ENCODE measurements at places on chromosomes 1 and 21. TPM values are rescaled to one million over a fixed set of nuclear protein-coding genes. Genes with fewer than 3 reads are reported as not detected.

GRCh38 chr21:41765973-41766882 is 624 bp downstream of the RIPK4 start:
- peak; percentile 31 for DNase-seq

DNA sequence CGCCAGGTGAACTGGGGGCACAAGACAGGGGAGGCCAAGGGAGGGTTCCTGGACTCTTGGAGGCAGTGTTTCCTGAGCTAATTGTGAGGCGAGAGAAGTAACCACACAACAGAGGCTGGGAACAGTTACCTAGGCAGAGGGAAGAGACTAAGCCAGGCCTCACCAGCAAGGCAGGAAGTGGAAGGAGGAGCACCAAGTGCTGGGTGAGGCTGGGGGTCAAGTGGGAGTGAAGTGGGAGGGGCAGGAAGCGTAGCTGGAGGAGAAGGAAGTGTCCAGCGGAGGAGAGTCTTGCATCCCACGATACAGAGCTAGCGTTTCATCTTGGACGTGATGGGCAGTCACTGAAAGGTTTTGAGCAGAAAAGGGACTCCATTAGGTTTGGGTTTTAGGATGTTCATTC is 48.3 kb upstream of the CAPZB start:
- no peak for DNase-seq

DNA sequence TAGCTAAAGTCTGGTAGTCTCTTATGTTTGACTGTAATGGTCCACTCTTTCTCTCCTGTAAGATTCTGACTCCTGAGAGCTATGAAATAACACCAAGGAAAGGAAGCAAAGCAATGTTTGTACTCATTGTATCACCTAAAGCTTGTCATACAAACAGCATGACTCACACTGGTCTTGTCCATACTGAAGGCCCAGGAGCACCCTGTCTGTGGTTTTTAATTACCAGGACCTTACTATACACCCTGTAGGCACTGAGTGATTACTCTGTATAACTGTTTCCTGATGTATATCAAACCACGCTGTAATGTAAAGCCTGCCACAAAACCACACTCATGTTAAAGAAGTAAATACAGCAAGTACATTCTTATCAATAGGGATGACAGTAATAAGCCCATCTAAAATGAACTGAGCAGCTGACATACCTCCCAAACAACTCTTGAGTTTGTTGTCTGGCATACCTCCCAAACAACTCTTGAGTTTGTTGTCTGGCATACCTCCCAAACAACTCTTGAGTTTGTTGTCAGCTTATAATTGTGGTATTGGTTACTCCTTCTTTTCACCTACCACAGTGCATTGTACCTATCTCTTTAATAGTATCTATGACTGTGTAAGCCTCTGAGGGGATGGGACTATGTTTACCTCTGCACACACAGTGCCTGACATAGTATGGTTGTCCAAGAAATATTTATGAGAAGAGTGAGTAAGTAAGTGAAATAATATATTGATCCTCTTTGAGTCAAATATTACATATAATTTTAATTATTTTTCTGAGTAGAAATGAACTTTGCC is 11.6 kb upstream of the TNFSF18 start:
- DNase-seq: no peak

DNA sequence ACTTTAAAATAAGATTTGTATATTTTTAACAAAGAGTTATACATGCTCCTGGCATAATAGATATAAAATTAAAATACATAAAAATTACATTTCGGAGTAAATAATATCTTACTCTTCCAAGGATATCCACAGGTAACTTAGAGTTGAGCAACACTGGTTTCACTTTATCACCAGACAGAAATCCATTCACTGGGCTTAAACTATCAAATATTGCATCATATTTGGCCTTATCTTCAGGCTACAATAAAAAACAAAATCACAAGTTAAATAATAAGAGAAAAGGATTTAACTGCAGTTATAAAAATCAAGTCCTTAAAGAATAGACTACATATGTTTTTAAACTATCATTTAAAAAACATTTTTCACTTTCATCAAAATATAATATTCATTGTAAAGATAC is 55.5 kb downstream of the EPS15 start:
- no peak for DNase-seq

GRCh38 chr1:42831273-42831672 is 14.1 kb upstream of the SVBP start:
- DNase-seq: no peak

DNA sequence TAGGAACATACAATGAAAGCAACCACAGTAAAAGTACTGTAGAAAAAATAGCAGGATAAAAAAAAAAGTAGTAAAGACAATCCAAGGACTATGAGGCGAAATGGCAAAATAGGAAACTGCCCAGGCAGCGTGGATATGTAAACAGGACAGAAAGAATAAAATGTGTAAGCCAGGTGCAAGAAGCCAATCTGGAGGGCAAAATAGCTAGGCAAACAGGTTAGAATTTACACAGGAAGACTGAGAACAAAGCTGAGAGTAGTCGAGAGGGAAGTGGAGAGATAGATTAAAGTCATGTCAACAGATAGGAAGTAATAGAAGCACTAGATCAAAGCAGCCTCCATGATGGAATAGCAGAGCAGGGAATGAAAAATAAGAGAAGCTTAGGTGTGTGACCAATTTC is 124.2 kb upstream of the B3GALT2 start:
- peak; percentile 48 for DNase-seq

DNA sequence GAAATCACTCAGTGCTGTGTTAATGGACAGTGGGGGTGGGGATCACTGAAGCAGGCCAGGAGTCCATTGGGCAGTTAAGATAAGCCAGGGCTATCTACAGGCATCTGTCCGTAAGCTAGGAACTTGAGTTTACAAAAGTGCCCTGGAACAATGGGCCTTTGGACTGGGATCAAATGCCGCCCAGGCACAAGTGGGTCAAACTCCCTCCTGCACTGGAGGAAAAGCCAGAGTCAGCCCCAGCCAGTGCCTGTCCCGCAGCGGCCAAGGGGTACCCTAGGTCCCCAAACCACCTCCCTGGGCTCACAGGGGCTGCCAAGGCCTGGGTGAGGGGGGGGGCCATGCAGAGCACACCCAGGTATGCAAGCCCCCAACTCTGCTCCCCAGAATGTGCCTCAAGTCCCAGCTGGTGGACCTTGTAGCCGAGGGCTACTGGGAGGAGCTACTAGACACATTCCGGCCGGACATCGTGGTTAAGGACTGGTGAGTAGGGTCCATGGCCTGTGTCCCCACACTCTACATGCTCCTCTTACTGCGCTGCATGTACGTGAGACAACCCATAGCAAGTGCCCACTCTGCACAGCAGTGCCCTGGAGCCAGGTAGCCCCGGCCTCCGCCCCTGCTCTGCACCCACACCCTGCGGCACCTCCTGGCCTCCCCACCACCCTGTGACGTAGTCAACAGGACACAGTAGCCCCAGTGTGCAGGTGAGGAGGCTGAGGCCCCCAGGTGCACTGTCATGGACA is 7.7 kb downstream of the FBXO6 start:
- DNase-seq: no peak

DNA sequence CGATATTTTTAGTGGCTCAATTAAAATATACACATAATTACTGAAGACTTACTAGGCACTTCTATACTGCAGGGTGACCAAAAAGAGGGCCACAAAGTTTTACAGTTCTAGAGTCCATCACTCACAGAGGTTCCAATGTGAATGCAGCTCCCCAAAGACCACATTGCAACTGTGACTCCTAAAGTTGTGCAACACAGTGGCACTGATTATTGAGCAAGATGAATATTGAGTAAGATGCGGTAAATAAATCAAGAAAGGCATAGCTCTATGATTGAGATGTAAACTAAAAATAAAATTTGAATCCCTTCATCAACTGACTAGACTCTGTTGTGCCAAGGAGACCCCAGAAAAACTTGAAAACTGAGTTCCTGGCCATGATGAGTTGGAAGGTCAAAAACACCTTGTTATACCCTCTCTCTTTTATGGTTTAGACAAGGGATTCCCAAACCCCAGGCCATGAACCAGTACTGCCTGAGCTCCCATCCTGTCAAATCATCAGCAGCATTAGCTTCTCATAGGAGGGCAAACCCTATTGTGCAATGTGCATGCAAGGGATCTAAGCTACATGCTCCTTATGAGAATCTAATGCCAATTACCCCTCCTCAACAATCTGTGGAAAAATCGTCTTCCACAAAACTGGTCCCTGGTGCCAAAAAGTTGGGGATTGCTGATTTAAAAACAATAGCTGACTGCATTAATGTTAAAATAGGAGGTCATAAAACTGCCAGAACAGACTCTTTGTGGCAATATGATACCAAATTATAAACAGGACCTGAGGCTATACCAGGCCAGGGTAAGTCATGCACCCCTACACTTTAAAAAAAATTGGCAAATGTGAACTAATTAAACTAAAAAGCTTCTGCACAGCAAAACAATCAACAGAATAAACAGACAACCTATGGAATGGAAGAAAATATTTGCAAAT is 94.3 kb downstream of the ADGRL4 start:
- no peak for DNase-seq

DNA sequence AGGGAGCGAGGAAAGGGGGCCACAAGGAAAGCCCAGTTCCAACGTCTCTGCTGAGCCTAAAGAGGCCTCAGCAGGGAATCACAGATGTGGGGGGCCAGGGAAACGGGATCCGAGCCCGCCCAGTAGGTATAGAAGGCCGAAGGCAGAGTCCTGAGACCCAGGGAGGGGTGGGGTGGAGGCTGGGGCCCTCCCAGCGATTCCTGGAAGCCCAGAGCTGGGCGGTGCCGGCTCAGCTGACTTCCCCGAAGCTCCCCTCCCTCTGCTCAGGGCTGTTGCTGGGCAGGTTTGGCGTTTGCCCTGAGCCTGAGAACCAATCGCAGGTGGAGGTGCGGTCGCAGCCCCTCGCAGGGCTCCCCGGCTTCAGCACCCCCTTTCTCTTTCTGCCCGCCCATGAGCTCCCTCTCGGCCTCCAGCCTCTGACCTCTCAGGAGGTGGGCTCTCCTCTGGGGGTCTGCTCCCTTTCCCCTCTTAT is 12.8 kb downstream of the ADAMTSL4 start:
- peak; percentile 97 for DNase-seq

Gene CELA2B
- not detected for total RNA-seq

Gene CD84
- total RNA-seq: 6.2 TPM

Gene BLACAT1
- total RNA-seq: 0.34 TPM

Gene S100A12
- total RNA-seq: 0.85 TPM
